ENCODE measurements at places on chromosomes 11 and 22.

- no peak for DNase-seq
These were observed 167.8 kb upstream of the POU2AF2 start for GRCh38 chr11:111077530-111078322.

- DNase-seq = no peak
These were observed 885 bp downstream of the TRMU start for GRCh38 chr22:46336119-46337078.

DNA sequence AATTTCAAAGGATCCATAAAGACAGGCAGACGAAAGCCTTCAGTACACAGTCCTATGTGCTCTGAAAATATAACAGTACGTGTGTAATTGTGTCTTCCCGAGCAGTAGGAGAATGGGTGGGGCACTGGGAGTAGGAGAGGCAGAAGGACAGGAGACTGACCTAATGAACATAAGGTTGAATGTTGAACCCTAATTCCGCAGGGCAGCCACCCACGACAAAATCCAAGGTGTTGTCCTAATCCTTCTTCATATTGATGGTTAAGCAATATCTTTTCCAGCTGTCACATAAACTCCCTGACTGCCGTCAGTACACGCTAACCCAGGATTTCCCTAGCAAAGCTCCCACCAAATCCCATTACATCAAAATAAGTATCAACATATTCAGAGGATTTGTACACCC lies 34.5 kb downstream of the SPATA19 start:
- no peak for DNase-seq

GRCh38 chr11:47508240-47508957 lies 44.5 kb downstream of the CELF1 start:
- DNase-seq = no peak

- DNase-seq = no peak
These were observed 67.0 kb upstream of the CCND1 start for GRCh38 chr11:69573761-69574607.

DNA sequence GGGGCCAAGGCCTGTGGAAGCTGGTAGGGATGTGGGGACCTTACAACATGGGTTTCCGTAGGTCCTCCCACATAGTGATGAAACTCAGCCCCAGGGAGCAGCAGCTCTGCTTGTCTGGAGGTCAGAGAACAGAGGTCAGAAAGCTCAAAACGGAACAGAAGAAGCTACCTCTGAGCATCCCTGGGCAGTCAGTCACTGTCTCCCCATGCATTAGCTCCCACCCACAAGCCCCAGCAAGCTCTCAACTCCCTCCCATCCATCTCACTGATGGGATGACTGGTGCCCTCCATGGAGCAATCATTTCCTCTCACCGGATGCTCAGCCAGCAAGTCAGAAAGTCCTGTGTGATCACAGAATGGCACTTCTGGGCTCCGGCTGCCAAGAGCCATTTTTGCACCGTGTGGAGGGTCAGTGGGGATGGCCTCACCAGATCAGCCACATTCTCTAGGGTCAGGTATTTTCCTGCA lies 1.9 kb downstream of the TPP1 start:
- DNase-seq = no peak

DNA sequence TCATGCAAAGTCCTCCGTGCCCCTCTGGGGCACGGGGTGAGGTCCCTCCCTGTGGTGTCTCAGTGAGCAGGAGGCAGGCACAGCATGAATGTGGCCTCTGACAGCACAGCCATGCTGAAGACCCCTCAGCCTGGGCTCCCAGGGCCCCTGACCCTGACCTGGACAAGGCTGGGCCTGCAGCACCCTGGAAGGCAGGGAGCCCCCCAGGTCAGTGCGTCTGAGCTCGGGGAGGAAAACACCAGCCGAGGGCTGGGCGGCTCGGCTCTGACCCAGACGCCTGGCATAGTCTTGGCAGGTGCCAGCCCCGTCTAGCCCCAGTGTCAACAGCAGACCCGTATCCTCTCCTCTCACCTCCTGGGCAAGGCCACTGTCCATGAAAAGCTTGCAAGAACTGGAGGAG lies 1276.6 kb downstream of the BRD1 start:
- no peak for DNase-seq

- DNase-seq = no peak
These were observed 1018.3 kb downstream of the DLG2 start for GRCh38 chr11:84608837-84609196.

GRCh38 chr11:100329352-100329751 lies 357.7 kb upstream of the ARHGAP42 start:
- no peak for DNase-seq

DNA sequence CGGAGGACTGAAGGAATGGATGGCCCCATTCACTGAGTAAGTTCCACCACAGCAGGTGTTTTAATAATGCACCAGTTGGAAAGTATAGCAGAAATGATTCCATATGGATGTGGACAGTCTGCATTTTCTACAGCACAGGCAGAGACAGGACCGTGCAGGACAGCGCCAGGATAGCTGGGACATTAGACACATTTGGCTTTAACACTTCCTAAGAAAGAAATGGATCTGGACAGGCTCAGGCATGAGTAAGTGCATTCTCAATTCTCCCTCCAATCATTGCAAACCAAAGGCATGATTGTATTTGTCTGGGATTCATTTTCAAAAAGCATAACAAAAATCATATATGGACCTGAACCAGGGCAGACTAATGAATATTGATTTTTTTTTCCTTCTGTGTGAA lies 233.0 kb upstream of the POU2AF2 start:
- no peak for DNase-seq

DNA sequence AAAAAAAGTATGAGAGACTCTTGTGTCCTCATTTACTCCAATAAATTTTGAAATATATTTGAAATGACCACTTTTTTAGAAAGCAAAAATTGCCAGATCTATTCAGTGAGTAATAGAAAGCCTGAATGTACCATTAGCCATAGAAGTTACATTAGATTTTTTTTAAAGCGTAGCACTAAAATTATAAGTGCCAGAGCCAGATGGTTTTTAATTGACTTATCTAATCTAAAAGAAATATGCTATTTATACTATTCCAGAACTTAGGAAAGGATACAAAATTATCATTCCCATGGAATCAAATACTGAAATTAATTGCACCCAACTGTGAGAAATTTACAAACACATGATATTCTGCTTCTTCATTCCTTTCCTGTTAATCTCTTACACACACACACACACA lies 64.4 kb upstream of the SLC17A6 start:
- DNase-seq = no peak

- no peak for DNase-seq
These were observed 48.0 kb upstream of the CEP126 start for GRCh38 chr11:101866619-101867491.

All from T-helper 1 cell (primary cell).